ENCODE measurements at places on chromosomes 3 and 15. TPM values are rescaled to one million over a fixed set of nuclear protein-coding genes. Genes with fewer than 3 reads are reported as not detected.

- DNase-seq: no peak
Observed at GRCh38 chr3:171005648-171006047, 20.9 kb downstream of the SLC2A2 start.

DNA sequence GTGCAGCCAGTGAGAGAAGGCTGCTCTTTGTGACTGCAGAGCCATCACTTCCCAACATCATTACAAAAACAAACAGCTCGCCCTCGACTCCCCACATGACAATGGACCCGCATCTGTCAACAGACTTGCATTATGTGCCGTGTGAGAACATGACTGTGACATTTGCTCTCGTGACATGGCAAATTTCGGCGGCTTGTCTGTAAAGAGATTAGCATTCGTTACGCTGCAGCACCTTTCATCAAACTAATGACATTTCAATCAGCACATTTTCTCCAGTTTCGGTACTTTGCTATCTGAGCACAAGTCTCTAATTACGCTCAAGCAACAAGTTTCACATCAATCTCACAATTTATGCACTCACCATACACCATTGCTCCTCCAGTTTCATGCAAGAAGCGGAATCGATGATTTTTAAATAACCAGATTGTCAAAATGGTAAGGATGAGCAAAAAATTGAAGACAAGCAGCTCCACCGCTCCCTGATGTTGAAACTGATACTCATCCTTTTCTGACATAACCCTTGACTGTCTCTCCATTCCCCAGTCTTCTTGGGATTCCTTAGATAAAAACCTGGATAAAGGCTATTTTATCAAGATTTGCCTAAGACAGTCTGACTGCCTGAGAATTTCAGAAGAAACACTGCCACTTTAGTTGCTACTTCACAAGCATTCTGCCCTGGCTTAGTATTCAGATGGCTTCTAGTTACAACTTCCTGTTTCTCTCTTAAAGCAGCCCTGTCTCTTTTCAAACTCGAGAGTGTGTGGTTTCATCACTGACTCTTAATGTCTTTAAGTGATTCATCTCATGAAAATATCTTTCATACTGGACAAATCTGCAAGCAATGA lies at the start of gene SLC9A9:
SLC9A9 (minus strand) TSS at position 682 of the 845 bp plus-strand sequence; CDS start at position 536, 146 bp downstream.
- DNase-seq: peak; percentile 52

DNA sequence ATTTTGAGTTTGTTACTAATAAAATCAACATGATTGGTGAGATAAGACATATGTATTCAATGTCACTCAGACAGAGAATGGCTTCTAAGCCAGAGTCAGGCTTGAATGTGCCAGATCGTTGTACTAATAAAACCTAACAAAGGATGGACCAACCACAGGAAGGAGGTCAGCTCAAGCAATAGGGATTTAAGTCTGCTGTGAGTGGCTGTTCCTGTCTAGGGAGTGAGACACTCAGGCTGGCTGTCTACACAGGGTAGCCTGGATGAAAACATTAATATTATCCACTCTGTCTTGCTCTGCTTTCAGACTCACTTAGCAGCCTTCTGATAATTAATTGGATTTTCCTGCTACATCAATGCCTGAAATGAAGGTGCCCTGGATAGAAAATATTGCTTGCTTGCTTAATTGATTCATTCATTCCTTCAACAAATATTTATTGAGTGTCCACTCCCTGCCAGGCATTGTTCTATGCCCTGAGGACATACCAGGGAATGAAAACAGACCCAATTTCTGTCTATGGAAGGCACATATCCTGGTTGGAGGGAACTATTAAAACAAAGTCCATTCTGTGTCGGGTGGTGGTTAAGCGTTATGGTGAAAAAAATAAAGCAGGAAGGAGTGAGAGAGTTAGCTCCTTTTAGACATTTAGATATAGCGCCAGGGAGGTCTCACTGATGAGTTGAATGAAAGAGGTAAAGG lies 239.4 kb downstream of the CHST2 start:
- no peak for DNase-seq

DNA sequence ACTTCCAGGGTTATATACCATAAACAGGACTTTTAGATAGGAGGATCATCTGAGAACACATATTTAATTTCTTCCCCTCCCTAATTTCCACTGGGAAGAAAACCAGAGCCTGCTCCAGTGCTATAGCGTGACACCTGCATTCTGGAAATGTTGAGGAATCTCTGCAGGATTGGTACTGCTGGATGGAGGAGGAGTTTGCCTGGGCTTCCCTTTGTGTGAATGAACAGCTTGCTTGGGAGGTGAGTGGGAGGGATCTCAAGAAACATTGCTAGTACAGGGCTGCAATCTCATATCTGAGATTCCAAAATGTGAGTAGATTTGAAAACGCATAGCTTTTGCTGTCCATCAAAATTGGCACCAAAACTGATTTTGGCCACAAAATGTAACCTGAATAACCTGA lies 295.9 kb upstream of the RGMA start:
- DNase-seq: no peak

Gene EEF1AKMT4
- 7.8 TPM for total RNA-seq

Gene SLC28A1
- total RNA-seq: not detected

Measured in activated CD8-positive, alpha-beta T cell treated with anti-CD3 and anti-CD28 coated beads for 36 hours (primary cell).